Stimulated activated CD4-positive, alpha-beta T cell treated with anti-CD3 and anti-CD28 coated beads, Interleukin-1b, Interleukin-23, amount 100 ng/mL, for 1 hour (primary cell): ENCODE measurements at places on chromosomes 2 and 18.

GRCh38 chr2:157938556-157938955 lies 62.4 kb upstream of the ACVR1 start:
- DNase-seq = no peak

DNA sequence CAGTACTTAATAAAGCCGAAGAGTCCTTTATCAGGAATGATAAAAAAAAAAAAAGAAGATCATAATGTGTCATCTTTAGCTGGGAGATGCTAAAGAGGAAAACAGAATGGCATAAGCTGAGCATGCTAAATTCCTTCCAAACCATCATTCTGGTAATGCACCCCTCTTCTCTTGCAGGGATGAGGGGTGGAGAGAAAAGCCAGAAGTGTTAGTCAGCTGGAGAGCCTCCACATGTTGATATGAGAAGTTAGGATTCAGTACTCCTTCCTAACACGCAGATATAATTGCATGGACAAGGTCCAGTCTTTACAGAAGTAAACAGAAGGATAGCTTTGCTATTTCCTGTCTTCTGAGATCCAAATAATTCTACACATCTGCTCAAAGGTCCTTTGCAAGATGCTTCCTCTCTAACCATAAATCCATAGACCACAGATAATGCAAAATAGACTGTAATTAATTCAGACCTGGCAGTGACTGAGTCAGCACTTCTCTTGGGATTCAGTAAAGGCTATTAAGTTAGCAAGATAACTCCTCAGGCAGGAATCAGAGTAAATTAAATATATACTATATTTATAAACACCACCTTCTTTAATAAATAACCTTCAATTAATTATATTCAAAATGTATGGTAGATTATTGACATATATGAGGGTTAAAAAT lies 930.0 kb upstream of the KLHL29 start:
- no peak for DNase-seq

DNA sequence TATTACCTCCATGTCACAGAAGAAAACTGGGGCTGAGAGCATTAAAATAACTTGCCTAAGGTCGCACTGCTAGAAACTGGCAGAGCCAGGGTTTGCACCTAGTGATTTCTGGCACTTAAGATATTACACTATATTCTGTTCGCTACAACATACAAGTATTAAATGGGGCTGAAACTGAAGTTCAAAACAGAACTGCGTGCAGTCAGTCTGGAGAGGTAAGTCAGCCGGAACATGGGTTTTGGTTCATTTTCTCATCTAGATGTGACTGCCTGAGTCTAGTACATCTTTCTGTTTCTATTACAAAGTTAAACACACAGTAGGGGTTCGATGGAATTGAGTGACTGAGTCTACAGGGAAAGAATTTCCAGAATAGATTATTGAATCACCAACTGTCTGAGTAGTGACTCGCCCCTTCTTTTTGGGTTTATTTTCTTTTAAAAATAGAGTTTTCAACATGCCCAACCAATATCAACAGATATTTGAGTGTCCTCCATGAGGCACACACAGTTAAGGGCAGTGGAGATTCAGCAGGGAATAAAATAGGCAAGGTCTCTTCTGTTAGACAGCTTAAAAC lies 150.8 kb downstream of the RNF152 start:
- no peak for DNase-seq

GRCh38 chr2:86352137-86352726 lies 14.8 kb upstream of the REEP1 start:
- DNase-seq = no peak

- DNase-seq = no peak
Observed at GRCh38 chr18:58850786-58851469, 13.7 kb upstream of the ZNF532 start.

DNA sequence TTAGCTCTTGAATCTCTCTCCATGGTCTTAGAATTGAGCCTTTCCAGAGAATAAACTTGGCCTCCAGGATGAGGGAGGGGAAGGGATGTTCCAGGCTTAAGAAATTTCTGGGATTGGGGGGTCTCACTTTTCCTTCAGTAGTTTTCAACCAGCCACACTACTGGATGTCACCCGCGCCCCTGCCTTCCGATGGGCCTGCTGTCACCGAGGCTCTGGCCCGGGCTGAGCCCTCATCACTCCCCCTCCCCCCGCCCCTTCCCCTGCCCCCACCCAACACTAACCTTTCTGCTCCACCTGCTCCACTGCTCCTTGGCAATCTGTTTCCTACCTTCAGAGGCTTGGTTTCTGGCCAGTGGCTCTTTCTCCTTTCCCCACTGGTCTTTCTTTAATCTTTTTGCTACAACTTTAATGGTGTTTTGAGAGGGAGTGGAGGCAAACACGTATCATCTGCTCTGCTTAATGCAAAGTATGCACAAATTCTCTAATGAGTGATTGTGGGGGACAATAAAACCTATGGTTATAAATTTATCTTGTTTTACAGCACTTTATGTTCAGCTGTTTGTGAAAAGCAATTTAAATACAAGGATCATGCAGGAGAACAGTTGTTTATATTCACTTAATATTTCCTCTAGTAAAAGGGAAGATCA lies 155.1 kb downstream of the WDSUB1 start:
- no peak for DNase-seq

DNA sequence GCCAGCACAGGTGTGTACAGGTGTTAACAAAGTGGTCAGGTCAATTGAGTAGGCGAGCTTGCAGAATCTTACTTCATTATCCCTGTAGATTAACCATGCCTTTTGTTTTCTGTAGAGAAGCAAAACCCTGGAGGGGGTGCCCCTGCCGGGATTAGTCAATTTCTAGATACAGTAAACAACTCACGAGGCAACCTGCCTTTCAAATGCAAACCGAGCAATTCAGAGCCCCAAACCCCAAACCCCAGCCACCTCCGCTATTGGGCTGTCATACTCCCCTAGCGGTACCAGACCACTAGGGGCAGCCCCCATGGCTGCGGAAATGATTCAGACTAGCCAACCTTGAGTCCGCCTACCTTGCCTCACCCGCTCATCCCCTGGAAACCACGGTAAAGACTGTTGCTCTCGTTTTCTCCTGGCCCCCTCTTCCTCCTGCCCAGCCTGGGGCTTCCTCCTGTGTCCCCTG lies 61.4 kb upstream of the KIF5C start:
- DNase-seq = peak; percentile 33

GRCh38 chr2:64982311-64982857 lies 6.8 kb upstream of the SLC1A4 start:
- no peak for DNase-seq

DNA sequence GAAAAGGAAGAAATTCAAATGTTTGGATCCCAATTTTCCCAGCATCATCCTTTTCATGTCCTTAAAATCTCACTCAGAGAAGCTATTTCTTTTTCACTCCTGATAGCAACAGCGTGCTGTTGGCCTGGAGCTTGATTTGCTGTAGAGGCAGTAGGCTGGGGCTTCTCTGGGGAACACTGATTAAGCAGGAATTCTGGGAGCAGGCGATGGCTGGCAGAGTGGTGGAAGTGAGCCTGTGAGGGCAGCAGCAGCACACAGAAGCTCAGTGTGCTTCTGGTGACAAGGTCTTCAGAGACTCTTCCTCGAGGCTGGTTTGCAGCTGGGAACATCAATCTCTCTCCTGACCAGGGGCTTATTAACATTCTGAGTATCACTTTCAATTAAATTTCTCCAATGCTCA lies 284.6 kb downstream of the DPP10 start:
- no peak for DNase-seq

- no peak for DNase-seq
Observed at GRCh38 chr2:120783371-120783791, 47.7 kb downstream of the GLI2 start.

DNA sequence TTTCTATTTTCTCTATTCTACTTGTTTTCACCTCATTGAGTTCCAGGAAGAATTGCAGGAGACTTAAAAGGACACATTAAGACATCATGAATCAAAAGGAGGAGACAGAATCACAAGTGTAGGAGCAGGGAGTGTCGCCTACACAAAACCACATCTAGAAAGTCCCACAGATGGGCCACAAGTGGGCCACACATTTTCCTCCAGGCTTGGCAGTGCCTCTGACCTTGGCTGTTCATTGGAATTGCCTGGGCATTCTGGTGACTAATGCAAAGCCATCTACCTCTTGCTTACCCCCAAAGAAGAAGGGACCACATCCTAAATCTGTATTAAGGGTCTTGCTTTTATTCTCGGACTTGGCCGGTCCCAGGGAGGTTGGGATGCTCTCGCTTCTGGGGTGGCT lies 103.6 kb downstream of the KLHL29 start:
- no peak for DNase-seq

DNA sequence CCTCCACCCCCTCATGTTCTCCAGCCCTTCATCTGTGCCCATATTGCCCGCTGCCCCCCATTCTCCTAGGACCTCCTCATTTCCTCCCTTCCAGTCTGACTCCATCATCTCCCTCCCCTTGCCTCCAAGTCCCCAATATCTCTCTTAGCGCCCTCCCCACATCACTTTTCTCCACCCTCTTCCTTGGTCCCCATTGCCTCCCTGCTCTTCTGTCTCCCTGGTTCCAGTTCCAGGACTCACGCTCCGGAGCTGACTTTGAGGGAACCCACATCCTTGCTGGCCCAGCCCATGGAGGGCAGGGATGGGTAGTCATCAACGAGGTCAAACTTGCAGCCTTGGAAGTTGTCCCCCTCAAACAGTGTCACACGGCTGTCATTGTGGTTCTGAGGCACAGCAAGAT lies 2.6 kb downstream of the CRYBA2 start:
- no peak for DNase-seq

DNA sequence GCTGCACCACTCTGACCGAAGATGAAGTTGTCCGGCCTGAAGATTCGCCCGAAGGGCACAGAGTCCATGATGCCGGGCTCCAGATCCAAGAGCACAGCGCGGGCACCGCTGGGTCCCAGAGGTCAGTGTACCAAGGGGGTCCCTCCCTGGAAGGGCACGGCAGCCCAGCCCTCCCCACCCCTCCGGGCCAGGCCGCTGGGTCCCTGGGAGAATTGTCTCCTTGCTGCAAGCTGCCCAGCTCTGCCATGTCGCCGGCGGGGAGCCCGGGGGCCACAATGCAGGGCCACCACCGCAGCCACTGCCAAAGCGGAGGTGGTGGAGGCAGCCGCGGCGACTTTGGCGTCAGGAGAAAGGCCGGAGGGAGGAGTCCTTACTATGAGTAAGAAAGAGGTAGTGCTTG lies 189.5 kb upstream of the CYRIA start:
- no peak for DNase-seq

GRCh38 chr18:75783566-75784281 lies 356.2 kb upstream of the SMIM21 start:
- no peak for DNase-seq

DNA sequence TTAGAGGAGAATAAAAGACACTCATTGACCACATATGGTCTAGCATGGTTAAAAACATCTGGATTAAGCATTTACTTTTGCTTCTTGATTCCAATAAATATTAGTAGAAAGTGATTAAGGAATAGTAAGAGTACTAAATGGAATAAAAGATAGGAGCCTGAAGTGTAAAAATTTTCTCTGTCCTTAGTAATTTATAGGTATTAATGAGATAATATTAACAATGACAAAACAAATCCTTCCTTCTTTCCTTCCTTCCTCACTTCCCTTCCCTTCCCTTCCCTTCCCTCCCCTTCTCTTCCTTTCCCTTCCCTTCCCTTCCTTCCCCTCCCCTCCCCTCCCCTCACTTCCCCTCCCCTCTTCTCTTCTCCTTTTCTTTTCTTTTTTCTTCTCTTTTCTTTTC lies 797.5 kb upstream of the NRXN1 start:
- DNase-seq = no peak

DNA sequence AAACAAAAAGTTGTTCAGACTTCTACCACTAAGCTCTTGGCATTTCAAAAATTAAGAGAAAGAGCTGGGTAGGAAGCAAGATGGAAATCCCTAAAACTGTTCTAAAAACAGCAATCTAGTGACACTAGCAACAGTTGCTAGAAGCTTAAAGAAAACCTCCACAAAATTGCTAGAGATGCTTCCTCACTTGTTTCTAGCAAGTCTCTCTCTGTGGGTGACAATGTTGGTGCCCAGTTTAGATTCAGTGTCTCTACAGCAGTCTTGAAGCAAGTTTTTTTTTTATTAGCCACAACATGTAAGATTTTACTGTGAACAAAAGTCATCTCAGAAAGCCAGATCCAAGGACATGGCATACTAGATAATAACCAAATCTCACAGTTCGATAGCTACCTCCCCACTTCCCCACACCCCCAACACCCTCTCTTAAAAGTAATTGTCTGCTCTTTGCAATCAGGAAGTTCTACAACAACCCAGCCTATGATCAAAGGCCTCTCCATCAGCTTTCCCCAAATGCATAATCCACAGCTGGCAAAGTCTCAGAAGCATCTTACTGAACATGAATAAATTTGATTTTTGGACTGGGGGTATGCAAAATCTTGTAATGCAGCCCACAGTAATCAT lies 70.0 kb downstream of the ANKRD44 start:
- DNase-seq = no peak

GRCh38 chr18:80188643-80189530 lies 58.4 kb downstream of the PARD6G start:
- DNase-seq = no peak

DNA sequence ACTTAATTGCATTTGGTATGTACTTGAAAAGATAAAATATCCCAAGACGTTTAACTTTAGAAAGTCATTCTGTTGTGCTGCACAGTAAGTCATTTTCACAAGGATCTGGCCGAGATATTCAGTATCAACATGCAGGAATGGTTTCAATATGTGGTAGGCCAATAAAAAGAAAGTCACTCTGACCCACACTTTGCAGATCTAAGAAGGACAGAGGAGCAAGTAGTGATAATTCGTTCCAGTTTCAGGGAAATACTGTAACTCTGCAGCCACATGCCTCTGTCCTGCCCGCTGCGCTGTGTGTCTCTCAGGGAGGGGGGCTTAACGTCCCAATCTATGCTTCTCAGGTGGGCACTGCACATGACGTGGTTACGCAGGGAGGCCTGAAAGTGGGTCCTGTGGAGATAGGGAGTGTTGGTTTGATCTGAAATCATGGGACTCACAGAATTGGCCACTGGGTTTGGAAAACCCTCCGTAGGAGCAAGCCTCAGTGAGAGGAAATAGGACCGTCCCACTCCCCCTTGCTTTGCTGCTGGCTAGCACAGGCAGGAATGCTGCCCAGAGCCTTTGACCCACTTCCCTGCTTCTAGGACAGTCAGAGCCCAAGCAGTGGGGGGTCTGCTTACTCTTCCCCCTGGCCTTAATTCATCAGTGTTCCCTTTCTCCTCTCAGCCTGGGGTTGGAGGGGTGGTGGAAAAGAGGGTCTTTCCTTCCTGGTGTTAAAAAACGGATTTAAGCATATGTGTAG lies 314.7 kb upstream of the SPRED2 start:
- no peak for DNase-seq

DNA sequence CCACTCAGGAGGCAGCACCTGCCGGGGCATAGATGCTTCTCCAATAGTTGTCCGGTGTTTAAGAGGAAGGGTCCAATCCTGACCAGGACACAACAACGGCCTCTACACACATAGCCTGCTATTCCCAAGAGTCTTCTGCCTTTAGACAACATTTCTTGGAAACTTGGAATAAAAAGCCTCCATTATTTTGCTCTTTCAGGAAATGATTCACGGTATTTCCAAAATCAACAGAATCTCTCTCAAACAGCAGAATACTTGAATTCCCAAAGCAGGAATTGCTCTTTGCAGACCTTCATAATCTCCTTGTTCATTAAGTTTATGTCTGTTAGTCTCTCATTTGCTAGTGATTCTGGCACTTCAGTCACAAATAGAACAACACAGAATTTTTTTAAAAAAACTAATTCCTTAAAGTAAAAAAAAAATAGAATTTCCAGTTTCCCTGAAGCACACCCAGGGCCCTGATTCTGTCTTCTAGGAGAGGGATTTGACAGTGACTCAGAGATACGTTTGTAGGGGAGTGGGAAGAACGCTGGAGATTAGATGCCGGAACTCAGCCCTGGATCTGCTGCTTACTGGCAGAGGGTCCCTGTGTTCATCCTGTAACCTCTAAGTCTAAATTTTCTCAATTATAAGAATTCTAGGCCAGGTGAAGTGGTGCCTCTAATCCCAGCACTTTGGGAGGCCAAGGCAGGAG lies 74.7 kb downstream of the NAB1 start:
- DNase-seq = no peak
